ENCODE measurements at places on chromosomes 12 and 14.

DNA sequence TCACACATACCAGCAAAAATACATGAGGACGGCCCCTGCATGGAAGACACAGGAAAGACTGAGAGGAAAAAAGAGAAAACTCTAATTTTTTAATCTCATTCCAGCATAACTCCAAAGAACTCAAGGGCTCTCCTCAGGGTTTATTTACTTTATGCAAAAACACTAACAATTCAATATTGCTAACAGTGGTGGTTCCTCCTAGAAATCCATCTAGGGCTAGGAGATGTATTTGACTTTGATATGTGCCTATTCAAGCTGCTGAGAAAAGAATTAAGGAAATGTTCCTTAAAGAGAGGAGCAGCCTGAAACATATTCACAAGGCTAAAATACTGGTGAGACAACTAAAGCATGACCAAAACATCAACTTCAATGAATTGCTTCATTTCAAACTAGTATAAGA lies 57.0 kb downstream of the SLC25A21 start:
- DNase-seq = no peak

DNA sequence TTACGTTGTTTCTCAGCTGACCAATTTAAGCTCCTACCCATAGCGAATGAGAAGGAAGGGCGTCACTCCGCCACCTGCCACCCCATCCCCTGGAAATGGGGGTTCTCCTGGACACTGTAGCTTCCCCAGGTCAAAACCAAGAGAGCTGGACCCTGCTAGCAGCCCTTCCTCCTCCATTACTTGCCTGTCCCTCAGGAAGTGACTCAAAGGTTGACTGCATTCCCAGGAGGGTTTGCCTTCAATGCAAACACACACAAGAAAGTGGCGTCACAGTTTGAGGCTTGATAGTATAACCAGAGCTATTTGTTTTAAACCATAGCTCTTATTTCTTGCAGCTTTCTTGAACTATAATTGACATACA lies 79.1 kb downstream of the KCNK13 start:
- no peak for DNase-seq

DNA sequence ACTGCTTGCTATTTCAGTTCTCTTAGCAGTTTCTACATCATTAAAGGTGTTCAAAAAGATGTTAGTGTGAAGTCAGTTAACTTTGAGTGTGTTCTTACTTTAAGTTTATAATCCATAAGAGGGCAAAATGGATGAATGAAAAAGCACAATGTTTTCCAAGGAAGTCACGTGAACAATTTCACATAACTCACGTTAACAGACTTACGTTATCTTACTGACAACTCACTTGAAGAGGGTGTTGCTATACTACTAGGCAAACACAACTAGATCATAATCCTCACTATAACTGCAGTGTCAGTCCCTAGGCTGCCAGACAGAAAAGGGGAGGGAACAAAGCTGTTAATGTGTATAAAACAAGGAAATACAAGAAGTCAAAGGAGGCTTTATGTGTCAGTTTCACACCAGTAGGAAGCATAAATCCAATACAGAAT lies 6.4 kb downstream of the SLC2A13 start:
- DNase-seq = no peak

- no peak for DNase-seq
Observed at GRCh38 chr12:2246358-2246757, 193.6 kb downstream of the CACNA1C start.

DNA sequence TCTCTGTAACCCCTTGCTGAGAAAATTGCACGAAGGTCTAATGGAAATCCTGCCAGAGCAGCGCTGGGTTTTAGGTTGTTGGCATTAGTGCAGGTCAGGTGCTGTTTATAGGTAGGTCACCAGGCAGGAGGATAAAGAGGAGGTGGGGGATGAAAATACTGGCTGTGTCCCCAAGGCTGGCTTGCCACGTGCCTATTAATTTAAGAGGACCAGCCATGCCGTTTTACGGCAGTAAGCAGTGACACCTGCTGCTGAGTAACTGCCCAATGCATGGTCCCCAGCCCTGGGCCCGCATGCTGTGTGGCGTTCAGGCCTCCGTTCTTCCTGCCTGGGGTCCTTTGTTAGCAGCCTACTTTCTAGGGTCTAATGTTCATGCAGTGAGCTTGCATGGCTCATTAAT lies 67.2 kb downstream of the WDR20 start:
- DNase-seq = no peak

DNA sequence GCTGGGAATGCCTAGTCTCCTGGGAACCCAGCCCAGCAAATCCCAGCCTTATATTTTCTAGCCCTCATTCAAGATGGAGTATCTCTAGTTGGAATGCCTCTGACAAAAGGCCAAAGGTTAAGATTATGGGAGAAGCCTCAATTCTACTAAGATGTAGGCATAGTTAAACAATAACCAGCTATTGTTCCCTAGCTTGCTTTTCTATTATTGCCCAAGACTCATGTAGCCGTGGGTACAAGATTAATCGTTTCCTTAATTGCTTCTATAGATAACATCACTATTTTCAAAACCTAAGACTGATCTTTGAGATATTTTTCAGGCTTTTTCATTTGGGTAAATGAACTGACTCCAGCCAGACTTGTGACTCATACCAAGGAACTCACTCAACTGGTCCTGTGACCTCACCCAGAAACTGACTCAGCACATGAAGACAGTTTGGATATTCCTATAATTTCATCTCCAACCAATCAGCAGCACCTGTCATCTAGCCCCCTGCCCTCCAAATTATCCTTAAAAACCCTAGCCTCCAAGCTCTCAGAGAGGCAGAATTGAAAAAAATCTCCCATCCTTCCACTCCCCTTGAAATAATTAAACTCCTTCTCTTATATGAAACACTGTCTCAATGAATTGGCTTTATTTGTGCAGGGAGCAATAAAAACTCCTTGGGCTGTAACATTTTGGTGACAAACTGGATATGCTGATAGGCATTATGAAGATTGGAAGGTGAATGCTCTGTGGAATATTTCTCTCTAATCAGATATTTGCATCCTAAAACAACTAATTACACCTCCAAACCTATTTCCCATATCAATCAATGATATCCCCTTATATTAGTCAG lies 589.0 kb downstream of the C12orf50 start:
- no peak for DNase-seq

GRCh38 chr12:118356809-118357256 lies 15.9 kb downstream of the TAOK3 start:
- no peak for DNase-seq

- no peak for DNase-seq
Observed at GRCh38 chr12:123286652-123287373, 15.2 kb upstream of the CDK2AP1 start.

Data from activated CD4-positive, CD25-positive, alpha-beta regulatory T cell treated with anti-CD3 and anti-CD28 coated beads, Interleukin-2, amount 50 U/mL, for 16 hours (primary cell).